ENCODE measurements at places on chromosomes 4 and X.

GRCh38 chrX:24334461-24334860, 20.6 kb upstream of the SUPT20HL2 start:
- DNase-seq: no peak

GRCh38 chrX:134554291-134554690, 94.3 kb downstream of the HPRT1 start:
- DNase-seq: no peak

DNA sequence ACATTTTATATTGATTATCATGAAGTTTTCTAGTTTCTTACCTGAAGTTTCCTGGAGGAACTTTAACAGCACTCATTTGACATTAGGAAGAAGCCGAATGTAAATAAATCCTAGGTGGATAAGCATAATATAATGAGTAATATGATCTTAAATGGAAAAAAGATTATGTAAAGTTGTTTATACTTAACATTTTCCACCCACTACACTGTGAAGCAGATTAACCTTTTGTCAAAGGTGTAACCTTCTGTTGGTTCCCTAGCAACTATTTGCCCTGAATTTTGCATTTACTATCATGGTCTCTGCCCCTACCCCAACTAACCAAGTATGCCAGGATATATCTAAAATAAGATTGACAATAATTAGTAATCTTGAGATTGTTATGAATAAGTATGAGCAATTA, at the start of gene UGT2A1:
Gene UGT2A1, minus strand, starts transcription at position 101 of the 400 bp plus-strand sequence. CDS start 5,603 bp downstream, outside the sequence.
- DNase-seq: no peak

GRCh38 chr4:167023364-167023925, 210.8 kb downstream of the SPOCK3 start:
- no peak for DNase-seq

DNA sequence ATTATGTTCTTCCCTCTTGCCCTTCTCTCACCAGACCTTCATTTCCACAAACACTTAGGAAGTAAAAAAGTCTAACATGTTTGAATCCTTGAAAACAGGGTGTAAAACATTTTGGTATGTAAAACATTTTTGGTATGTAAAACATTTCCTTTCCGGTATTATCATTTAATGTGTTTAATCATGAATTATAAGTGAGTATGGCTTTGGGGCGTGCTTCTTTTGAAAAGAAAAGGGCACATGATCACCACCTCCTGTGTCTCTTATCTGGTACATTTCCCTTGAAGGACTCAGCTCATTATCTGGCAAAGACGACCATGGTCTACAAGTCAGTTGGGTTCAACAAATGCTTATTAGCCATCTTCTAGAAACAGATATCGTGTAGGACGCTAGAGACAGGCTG, 283.6 kb downstream of the FRMPD4 start:
- DNase-seq: no peak

DNA sequence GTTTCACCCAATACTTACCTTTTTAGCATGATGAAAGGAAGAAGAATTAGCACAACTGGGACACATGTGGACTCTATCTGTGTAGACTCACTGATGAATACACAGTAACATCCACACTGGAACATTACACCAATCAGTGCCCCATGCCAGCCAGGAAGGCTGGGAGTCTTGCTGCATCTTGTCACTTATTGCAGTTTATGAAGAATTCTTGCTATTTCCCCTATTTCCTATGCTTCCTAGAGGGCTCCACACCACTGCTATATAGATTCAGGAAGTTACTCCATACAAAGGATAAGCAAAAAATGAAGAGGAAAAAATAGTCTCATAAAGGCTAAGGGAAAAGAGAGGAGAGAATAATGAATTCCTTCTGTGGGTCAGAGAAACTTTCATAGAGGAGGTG, 201.0 kb downstream of the CAMK2D start:
- DNase-seq: no peak

DNA sequence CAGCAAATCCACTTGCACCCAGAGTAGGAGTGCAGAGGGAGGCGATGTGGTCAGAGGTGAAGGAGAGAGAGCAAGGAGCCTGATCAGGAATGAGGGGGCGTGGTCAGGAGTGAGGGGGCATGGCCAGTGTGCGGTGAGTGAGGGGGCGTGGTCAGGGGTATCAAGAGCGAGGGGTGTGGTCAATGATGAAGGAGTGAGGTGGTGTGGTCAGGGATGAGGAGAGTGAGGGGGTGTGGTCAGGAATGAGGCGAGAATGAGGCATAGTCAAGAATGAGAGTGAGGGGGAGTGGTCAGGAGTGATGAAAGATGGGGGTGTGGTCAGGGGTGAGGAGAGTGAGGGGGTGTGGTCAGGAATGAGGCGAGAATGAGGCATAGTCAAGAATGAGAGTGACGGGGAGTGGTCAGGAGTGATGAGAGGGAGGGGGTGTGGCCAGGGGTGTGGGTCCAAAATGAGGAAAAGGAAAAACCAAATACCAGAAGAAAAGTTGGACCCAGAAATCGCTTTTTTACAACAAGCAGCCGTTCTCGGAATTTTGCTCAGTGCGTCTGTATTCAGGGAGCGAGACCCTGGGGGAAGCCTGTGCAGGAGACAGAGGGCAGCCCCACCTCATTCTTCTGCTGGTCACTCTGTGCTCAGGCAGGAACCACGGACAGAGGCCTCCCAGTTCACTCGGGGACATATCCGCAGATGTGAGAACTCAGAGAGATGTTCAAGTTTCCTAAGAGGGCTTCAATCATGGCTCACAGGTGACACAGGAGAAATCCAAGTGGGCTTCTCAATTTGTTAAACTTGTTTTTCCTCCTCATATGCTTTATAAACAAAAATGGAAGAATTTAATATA, 47.5 kb downstream of the MAGEA1 start:
- peak; percentile 91 for DNase-seq

GRCh38 chr4:157700898-157701694, 471.7 kb downstream of the GASK1B start:
- no peak for DNase-seq

- DNase-seq: no peak
Observed at GRCh38 chr4:147194114-147194513, 248.4 kb upstream of the TTC29 start.

GRCh38 chr4:101042847-101043246, 304.5 kb downstream of the PPP3CA start:
- DNase-seq: no peak

DNA sequence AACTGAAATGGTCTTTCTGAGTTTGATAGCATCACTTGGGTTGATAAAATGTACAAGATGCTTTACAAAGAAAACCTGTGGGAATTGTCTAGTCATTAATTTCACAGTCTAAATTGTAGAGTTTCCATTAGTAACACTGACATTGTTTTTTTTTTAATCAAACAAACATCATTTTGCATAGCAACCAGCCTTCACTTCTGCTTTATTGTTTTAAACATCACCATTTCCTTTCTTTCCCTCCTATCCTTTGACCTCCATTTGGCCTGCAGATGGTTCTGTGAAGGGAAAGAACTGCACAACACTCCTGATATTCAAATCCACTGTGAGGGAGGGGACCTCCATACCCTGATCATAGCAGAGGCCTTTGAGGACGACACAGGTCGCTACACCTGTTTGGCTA, 171.1 kb downstream of the PALLD start:
- DNase-seq: no peak

GRCh38 chr4:155072417-155072816, 136.0 kb upstream of the NPY2R start:
- DNase-seq: no peak

DNA sequence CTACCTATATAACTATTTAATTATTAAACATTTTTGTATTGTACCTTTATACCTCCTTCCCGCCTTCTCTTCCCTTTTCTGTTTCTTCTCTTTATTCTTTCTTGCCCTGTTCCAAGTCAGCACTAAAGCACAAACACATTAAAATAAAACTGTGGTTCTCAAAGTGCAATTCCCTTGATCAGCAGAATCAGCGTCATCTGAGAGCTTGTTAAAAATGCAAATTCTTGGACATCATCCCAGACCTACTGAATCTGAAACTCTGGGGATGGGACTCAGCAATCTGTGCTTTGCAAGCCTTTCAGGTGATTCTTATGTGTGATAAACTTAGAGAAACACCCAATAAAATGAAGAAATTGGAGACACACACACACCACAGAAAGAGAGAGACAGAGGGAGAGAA, 178.4 kb upstream of the BMP3 start:
- no peak for DNase-seq

- no peak for DNase-seq
Observed at GRCh38 chrX:109252789-109253188, 229.1 kb downstream of the GUCY2F start.

DNA sequence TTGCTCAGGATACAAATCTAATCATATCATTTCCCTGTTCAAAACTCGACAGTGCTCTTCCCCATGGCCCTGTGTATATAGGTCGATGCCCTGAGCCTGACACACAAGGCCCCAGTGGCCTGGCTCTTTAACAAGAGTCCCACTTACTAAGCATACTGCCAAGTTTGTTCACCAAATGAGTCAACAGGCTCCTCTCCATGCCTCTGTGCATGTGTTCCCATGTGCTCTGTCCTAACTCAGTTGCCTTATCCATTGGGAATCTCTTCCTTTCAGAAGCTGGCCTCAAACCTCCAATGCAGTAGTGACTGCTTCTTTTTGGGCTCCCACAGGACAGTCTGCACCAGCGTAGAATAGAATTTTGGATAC, 18.9 kb upstream of the CXCR3 start:
- no peak for DNase-seq

DNA sequence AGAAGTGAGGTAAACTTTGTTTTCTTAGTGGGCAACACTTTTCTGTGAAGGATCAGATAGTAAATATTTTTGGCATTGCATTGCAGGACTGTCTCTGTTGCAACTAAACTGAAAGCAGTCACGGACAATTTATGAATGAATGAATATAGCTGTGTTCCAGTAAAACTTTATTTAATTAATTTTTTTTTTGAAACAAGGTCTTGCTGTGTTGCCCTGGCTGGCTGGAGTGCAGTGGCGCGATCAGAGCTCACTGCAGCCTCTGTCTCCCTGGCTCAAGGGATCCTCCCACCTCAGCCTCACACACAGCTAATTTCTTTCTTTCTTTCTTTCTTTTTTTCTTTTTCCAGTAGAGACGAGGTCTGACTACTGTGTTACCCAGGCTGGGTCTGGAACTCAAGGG, 15.8 kb downstream of the RBM10 start:
- DNase-seq: no peak

DNA sequence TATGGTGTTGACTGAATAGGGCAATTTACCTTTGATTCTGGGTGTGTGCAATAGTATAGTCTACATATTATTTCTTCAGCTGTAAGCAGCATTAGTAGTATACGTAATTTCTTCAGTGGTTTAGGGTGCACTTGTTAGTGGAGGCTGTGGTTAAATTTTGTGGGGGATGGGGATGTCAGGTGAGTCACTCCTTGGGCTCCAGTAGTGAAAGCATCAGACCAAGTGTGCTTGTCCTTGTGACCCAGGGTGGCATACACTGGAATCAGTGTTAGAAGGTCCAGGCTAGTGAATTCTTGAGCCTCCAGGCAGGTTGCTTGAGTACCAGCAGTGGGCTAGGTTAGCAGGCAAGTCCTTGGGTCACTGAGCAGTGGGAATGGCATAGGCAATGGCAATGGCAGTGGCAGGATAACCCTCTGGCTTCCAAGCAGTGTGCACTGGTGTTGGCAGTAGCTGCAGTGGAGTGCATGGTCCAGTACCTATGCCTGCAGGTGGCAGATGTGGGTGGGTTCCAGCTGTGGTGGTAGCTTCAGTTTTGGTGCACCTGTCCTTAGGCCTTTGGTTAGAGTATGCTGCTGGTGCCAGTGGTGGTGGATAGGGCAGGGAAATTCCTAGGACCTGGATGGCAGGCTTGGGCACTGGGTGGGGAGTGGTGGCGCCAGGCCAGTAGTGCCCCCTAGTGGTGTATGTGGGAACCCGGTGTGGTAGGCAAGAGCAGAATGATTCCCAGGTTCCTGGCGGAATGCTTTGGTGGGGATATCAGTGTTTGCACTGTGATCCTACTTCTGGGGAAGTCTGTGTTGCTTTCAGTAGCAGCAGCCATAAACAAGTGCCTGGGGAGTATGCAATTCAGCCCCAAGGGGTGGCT, 531.0 kb downstream of the SMARCA1 start:
- no peak for DNase-seq

GRCh38 chrX:134453631-134454030, 6.3 kb upstream of the HPRT1 start:
- no peak for DNase-seq

DNA sequence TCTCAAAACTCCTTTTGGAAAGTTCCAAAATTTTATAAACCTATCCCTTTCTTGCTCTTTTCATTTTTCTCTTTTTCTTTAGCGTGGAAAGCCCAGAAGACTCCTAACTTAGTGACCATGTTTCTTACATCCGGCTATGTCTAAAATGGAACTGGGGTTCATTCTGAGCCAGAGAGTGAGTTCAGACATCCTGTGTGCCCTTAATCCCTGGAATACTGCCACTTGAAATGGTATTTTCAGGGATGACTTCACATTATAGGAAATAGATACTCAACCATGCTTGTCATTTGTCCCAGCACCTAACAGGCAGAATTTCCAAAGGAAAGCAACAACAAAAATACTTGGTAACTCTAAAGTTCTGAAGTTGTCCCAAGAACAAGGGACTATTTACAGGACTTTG, 379.6 kb downstream of the ARHGAP24 start:
- no peak for DNase-seq

DNA sequence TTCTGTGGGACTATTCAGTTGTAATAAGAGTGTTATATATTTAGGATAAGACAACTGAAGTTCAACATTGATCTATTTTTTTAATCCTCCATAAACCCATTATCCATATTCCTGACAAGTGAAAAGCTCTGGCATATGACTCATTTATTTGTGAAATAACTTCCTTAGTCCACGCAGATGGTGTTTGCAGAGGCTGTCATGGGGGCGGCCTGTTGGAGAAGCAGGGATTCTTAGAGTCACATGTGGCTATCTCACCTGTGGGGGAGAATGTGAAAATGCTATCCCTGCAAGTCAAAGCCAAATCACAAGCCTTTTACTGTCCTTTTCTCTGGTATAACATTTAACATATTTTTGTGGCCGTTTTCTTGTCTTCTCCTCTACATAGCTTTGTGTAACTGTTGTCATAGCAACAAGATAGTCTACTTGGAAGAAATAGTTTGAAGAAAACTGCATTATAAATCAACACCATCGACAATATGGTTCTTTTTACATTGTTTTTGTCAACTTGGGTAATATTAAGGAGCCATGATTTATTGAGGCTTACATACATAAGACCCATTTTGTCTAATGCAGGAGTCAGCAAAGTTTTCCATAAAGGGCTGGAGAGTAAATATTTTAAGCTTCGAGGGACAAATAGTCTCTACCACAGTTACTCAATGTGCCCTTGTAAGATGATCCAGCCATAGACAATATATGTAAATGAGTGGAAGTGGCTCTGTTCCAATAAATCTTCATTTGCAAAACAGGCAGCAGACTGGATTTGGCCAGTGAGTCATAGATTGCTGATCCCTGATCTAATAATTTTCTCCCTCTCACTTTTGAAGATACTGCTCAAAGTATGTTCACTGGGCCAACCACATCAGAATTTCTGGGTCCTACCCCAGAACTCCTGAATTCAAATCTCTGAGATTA, 395.0 kb downstream of the DTHD1 start:
- no peak for DNase-seq

GRCh38 chrX:12984603-12985319, 9.9 kb downstream of the TMSB4X start:
- DNase-seq: peak; percentile 85

DNA sequence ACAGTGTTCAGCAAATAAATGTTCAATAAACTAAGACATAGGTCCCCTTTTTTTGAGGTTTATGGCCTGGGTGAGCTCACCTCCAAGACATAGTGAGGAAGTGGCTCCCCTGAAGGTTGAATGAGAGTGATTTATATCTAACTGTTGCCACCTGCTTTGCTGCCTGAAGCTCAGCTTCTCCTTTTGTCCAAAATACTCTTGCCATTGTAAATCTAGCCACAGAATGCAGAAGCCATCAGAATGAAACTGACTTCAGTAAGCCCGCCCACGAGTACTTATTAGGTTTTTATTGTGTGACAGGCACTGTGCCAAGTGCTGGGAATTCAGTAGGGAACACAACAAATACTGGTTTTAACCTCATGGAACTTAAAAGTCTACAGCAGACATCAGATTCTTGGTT, 18.0 kb downstream of the SPINK2 start:
- DNase-seq: no peak

Data from RWPE2 (cell line).